ENCODE measurements at places on chromosomes 12 and 14.
A peak's percentile ranks its signal among the peaks of the same experiment; 100 is the strongest.

GRCh38 chr14:51318813-51319597, 79.0 kb downstream of the TMX1 start:
- no peak for DNase-seq

DNA sequence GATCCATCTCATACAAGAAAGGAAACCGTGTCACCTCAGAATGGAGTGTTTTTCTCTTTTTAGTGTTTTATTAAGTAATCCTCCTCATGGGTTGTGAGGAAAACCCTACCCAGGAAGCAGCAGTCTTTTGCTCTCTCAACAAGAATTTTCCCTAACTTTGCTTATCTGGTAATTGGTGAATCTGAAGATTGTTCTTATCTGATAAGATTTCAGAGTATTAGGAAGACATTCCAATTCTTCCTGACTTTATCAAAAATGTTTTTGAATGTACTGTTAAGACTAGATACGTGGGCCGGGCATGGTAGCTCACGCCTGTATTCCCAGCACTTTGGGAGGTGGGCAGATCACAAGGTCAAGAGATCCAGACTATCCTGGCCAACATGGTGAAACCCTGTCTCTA, 86.0 kb downstream of the PHLDA1 start:
- no peak for DNase-seq

GRCh38 chr14:98867726-98868125, 404.3 kb downstream of the BCL11B start:
- DNase-seq: no peak

GRCh38 chr14:57314396-57315089, 45.8 kb downstream of the AP5M1 start:
- no peak for DNase-seq

- DNase-seq: no peak
These were observed 10.2 kb downstream of the VASH1 start for GRCh38 chr14:76771437-76771980.

GRCh38 chr12:116376354-116377193, 99.1 kb upstream of the MED13L start:
- DNase-seq: no peak

- DNase-seq: no peak
These were observed 22.9 kb downstream of the EGLN3 start for GRCh38 chr14:33927944-33928343.

DNA sequence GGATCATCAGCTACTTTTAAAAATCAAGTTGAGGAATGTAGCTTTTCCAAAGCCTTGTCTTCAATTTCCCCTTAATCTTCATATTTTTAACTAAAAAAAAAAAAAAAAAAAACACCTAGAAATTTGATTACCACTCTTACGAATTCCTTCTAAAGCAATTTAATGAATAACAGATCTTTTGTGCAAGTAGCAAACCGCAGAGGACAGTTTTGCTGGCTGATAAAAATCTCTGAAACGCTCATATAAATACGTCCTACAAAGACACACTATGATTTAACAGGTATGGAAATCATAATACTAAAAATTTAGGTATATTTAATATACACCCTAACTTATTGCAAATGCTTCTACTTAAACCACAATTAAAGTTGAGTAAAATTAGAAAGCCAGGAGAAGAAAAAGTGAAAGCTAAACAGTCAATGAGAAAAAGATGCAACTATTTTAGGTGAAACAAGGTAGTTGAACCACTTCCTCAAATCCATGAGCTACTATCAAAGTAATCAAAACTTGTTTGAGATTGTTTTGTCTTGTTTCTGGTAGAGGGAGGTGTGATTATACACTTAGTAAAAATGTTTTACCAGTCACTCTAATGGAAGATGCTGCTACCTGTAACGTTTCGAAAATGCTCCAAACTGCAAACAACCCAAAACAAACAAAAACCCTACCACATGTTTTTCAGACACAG, 2.2 kb downstream of the PAWR start:
- no peak for DNase-seq

- DNase-seq: no peak
These were observed 492.7 kb upstream of the MGAT4C start for GRCh38 chr12:86748894-86749293.

- DNase-seq: no peak
These were observed 5.3 kb downstream of the DNAI7 start for GRCh38 chr12:25189656-25190055.

DNA sequence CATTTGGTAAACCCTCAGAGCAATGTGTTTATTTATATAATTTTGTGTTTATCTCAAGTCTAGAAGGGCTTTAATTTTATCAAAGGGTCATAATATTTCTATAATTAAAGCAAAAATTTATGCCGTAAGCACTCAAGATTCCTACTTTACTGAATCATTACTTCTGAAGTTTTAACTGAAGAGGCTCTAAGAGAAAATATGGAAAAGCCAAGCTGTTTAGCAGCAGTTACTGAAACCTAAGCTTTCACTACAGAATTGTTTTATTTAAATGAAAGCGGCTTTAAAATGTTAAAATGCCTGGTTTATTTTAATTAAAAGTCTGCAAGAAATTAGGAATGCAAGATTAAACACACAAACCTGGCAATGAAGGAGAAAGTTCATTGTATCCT, 73.9 kb upstream of the BBS10 start:
- DNase-seq: no peak

- DNase-seq: peak; percentile 10
These were observed 44.7 kb upstream of the ATP23 start for GRCh38 chr12:57896434-57897201.

DNA sequence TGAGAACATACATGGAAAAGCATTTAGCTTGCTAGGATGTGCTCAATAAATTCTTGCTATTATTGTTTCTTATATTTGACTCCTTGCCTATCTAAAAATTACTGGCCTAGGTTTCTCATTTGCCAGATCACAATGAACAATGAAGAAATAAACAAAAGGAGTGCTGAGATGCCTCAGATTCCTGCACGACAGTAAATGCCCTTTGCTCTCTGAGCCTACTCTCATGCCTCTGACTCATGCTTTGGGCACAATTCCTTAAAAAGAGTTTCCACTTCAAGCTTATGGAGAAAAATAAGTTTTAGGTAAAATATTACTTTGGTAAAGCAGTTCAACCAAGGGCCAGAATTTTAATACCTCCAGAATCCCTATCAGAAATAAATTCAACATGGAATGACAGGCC, 30.9 kb downstream of the GRIN2B start:
- DNase-seq: no peak

DNA sequence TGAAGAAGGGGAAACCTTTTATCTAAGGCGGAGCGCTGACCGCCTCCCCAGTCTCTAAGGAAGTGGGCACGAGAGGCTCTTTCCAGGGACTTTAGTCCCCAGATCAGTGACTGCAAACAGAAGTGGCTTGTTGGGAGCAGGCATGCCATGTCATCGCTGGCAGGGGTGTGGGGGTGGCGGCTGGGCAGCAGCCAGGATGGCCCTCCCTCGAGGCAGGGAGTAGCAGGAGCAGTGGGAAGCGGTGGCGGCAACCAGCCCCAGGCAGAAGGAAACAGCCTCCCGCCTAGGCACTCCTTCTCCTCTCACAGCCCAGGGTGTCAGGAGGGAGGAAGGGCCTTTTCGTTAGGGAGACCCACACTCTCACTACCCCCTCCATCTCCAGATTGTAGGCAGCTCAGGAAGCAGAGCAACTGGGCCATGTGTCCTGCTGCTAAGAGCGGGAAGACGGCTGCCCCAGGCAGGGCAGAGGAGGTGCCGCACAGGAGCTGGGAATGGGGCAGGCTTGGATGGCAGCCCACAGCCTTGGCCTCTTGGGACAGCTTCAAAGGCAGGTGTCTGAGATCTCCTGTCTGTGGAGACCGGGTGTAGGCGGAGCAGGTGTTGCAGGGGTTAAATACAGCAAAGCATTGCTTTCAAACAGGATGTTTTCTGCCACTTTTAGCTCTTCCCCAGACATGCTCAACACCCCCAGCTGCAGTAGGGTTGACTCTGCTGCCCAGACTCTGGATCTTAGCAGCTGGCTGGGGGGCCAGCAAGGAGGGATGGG, 21.8 kb downstream of the VDR start:
- no peak for DNase-seq

- no peak for DNase-seq
These were observed 8.8 kb downstream of the STK38L start for GRCh38 chr12:27252934-27253333.

DNA sequence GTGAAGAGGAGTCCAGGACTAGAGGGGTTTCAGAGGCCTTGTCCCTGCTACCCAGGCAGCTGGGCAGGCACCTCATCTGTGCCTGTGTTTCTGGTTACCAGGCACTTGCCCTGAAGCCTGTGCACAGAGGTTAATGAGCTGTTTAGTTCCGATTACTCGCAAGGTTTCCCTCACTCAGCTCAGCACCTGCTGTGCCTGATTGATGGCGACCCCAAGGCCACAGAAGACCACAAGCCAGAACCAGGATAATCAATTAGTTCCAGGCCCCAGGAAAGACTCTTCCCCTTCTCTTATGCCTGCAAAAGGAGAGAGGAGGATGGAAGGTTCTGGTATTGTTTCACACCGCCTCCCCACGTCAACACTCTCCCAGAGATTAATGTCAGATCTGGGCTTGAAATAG, 88.8 kb upstream of the NOS1 start:
- no peak for DNase-seq

- DNase-seq: no peak
These were observed 260.3 kb downstream of the BCAT1 start for GRCh38 chr12:24688601-24689000.

DNA sequence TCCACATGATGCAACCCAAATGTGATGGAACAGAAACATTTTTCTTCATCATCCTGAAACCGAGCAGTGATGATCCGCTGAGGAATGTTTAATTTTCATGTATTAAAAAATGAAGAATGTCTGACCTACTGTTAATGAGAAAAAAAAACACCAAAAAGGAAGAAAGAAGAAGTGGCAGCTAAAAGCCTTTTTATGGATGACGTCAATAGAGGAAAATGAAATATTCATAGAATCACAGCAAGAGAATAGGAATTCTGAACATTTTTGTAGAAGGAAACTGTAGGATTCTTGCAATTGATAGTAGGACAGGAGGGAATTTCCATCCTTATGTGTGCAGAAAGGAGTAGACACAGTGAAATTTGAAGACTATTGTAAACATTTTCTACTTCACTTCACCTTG, 112.9 kb downstream of the PRKCH start:
- no peak for DNase-seq

- DNase-seq: no peak
These were observed 668.9 kb downstream of the AACS start for GRCh38 chr12:125734137-125734536.

- DNase-seq: no peak
These were observed 176.3 kb upstream of the DIO2 start for GRCh38 chr14:80387563-80387981.

DNA sequence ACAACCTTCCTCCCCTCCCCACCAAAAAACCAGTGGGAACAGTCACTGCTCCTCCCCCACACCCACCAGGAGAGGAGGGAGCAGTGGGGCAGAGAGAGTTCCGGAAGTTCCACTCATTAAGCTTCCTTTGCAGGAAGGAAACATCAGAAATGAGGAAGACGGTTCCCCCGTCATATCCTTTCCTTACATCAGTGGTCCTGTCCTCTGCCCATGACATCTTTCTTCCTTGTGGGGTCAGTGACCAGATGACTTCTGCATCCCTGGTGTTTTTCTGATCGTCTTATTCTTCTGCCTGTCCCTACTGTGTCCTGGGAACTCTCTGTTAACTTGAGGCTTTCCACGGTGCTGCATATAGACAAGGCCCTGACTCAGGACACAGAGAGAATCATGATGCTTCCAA, 40.8 kb upstream of the SPTLC2 start:
- no peak for DNase-seq

- no peak for DNase-seq
These were observed 379.9 kb downstream of the AEBP2 start for GRCh38 chr12:19819231-19819630.

- no peak for DNase-seq
These were observed 305.6 kb upstream of the DIO3 start for GRCh38 chr14:101255765-101256125.

- no peak for DNase-seq
These were observed 35.5 kb upstream of the RERG start for GRCh38 chr12:15256761-15257160.

Data from stimulated activated CD4-positive, alpha-beta T cell treated with anti-CD3 and anti-CD28 coated beads, Interleukin-15, amount 100 ng/mL, for 1 hour (primary cell).